ENCODE measurements at places on chromosomes 2 and 18.

DNA sequence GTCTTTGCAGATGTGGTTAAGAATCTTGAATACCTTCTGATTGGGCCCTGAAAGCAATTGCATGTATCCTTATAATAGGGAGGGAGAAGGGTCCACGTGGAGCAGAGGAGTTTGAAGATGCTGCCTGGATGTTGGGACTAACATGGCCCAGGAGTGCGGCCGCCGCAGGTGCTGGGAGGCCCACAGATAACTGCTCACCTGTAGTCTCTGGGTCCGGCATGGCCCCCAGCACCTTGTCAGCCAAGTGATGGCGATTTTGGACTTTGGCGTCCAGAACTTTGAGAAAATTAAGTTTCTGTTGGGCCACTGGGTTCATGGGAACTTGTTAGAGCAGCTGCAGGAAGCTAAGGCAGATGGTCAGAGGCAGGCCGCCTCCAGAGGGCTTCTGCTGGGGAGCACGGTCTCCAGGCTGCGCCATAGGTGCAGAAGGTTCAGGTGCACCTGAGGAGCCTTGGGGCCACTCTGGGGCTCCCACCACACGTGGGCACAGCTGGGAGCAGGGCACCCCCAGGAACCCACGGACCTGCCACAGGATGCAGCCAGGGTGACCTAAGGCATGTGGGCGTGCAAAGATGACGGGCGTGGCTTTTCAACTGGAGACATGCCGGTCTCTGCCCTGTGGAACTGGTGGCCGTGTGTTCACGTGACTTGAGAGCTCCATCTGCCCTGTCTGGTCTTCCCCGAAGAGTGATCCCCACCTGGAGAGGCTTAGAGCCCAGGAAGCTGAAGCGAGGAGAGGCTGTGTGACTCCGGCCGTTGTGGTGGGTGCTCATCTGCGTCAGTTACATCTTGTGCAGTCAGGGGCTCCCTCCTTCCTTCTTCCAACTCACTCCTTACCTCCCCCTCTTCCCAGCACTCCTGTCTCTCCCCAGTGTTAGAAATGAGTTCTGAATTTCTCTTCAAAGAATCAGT, 277.3 kb downstream of the AGAP1 start:
- no peak for DNase-seq

GRCh38 chr2:74515271-74515980, 1.2 kb downstream of the TLX2 start:
- DNase-seq = no peak

GRCh38 chr2:192885569-192886160, 690.9 kb upstream of the TMEFF2 start:
- no peak for DNase-seq

DNA sequence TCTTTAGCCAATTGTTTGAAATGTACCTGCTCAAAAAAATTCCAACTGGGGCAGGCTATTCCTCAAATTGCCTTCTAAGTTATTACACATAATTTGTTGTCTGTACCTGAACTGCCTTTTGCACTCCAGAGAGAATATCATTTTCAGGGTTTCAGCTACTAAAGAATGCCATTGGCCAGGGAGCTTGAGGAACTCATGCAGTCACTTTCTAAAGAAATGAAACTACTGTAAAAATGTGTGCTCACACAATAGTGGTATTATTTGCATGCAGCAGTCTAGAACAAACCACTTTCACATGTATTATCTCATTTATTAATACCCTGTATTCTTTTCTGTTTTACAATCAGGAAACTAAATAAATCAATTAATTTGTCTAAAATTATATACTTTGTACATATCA, 152.2 kb downstream of the PID1 start:
- no peak for DNase-seq

DNA sequence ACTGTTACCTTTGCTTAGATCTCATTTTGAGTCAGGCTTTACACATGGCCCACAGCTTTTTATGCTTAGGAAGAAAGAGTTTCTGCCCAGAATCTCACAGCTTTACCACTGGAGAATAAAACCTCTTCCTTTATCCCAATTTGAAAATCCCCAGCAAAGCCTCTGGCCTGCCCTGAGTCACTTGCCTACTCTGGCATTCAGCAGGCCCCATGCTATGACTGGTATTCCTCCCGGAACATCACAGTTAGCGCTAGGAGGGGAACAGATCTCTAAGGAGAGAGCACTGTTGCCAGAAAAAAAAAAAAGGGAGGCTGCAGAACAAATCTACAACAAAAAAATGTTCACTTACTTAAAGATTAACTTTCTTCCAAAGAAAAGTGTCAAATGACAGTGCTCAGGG, 152.9 kb upstream of the DNMT3A start:
- DNase-seq = no peak

GRCh38 chr18:48775372-48776155, 175.2 kb downstream of the SMAD7 start:
- no peak for DNase-seq

- DNase-seq = no peak
Observed at GRCh38 chr2:194464964-194465638, 1191.9 kb upstream of the SLC39A10 start.

GRCh38 chr2:121094101-121094500, 190.9 kb downstream of the TFCP2L1 start:
- DNase-seq = no peak

DNA sequence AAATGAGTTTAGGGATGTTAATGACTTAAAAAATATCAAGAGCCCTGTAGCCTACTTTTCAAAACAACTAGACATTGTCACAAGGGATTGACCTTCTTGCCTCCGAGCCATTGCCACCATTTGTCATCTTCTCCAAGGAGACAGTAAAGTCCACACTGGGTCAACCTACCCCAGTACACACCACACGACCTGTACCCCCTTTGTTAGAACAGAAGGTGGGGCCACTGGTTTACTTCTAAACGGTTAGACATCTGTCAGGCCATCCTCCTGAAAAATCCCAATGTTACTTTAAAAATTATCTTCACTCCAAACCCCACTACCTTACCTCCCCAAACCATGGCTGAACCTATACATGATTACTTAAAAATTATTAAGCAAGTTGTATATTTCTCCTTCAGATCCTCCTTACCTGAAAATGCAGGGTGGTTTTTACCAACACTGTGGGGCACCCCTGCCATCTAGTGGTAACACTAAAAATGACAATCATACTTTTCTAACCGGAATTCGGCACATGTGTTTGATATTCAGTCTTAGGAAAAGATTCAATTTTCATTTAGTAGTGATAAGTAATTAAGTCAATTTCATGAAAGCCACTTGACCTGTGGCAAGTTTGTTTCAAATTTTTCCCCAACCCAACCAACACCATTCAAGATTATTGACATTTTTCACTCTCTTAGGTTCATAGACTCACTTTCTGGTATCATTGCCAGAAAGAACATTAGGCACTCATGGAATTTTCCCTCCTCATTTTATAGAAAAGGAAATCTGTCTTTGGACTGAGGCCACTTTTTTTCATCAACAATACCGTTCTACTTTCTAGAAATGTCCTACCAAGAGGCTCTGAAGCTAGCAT, 265.3 kb upstream of the PKDCC start:
- DNase-seq = peak; percentile 13

GRCh38 chr2:43958397-43959275, 37.2 kb downstream of the LRPPRC start:
- no peak for DNase-seq

DNA sequence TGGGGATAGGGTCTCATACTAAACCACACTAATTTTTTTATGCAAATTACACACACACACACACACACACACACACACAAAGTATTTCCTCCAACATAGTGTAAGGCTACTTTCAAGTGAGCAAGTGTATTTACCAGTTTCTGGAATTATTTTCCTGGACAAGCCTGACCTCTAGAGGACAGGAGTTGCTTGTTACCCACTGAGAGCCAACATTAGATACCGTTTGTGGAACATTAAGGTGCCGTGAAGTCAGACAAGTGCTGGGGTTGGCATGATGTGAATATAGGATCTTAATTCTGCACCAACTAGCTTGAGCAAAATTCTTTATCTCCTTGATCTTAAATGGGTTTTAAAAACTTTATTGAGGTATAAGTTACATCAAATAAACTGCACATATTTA, 39.3 kb upstream of the SERPINB2 start:
- no peak for DNase-seq

GRCh38 chr2:230874456-230874855, 9.7 kb downstream of the ITM2C start:
- no peak for DNase-seq

DNA sequence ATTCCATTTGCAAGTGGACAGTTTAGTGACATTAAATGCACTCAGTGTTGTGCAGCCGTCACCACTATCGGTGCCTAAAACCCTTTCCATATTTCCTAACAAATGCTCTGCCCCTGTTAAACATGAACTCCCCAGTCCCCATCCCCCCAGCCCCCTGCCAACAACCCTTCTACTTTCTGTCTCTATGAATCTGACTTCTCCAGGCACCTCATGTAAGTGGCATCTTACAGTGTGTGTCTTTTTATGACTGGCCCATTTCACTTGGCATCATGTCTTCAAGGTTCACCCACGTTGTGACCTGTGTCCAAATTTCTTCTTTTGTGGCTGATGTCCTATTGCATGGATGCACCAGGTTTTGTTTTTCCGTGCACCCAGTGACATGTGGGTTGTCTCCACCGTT, 140.9 kb upstream of the GPC1 start:
- no peak for DNase-seq
